ENCODE measurements at places on chromosomes 6 and 20.

DNA sequence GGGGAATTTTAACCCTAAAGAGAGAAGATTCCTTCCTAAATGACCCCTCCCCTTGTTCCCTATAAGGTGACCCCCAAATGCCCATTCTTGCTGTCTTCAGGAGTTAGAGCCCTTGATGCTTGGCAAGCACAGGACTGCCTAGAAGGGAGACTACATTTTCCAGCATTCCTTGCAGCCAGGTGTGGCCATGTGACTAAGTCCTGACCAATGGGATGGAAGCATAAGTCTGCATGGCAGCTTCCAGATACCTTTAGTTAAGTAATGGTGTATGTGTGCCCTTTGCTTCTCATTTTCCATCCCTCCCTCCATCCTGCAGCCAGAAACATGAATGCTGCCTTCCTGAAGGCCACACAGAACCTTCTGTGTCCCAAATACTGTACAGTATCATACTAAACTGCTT, 5.5 kb downstream of the BFSP1 start:
- DNase-seq: no peak

- DNase-seq: no peak
Observed at GRCh38 chr6:157014871-157015270, 237.7 kb downstream of the ARID1B start.

DNA sequence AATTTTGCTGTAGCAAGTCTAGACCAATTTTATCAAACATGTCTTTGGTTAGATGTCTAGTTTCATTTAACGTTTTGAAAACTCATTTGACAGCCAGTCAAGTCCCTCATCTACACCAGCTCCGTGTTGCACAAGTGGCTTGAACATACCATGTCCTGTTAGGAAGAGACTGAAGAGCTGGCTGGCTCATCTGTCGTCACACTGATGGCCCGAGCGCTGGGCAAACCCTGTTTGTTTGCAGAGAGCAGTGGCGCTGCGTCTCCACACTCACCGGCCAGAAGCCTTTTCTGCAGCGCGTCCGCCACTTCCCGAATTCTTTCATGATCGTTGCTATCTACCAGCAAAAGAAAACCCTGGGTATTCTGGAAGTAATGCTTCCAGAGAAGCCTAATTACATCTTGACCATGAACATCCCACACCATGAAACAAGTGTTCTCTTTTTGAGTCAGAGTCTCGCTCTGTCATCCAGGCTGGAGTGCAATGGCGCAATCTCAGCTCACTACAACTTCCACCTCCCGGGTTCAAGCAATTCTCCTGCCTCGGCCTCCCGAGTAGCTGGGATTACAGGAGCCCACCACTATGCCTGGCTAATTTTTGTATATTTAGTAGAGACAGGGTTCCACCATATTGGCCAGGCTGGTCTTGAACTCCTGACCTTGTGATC, 10.7 kb upstream of the TCFL5 start:
- DNase-seq: no peak

DNA sequence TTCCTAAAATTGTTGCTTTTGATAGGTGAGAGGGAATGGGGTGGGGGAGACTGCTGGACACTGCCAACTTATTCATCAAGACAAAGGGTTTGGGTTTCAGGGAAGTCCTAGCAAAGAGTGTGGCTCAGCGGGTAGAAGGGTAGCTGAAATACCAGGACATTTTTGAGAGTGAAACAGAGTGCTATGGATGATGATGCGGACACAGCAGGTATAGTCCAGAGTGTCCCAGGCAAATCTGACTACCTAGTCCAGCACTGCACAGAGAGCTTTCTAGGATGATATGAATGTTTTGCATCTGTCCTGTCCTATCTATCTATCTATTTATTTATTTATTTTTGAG, 154.3 kb downstream of the BCAS1 start:
- no peak for DNase-seq

GRCh38 chr6:157645201-157645795, 177.7 kb upstream of the SNX9 start:
- no peak for DNase-seq

DNA sequence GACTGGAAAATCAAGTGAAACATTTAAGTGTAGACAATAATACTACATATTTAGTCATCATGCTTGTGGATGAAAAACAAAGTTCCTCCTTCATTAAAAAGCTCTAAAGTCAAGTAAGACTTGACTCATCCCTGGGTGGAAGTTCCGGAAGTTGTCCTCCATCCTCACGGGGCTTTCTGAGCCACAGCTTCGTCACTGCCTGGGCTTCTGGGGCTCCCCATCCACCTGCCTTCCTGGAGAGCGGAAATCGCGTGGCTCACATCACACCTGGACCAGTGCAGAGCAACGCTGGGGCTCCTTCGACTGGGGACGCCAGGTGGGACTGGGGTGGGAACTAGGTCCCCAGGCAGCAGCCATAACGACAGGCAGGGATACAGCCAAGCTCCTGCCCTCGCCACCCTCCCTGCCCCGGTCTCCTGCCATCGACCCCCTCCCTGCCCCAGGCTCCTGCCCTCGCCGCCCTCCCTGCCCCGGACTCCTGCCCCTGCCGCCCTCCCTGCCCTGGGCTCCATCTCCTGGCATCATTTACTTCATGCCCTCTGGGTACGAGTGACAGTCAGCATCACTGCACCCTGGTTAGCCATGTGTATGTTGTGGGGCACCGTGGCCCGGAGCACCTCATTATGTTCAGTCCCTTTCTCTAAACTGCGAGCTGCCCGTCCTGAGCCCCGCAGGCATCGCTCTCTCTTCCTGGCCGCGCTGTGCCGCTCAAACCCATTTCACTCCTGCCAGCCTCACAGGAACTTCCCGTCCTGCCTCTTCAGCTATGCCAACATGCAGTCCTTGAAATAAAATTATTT, 12.9 kb downstream of the THBS2 start:
- no peak for DNase-seq

DNA sequence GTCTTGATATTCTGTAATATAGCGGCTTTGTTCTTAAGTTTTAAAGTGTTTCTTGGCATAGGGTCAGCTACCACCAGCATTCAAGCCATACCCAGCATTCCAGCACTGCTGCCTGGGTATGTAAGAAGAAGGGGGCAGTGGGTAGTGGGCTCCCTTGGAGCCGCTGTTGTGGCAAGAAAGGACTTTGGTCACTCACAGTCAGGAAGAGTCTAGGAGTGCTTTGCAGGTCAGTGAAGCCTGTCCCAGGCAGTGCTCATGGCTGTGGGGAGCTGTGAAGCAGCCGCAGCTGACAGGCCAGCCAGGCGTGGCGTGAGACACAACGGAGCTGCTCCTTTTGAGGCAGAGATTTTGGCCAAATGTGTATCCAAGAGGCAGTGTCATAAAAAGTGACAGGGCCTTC, 512.0 kb downstream of the CDKAL1 start:
- DNase-seq: no peak

- no peak for DNase-seq
Observed at GRCh38 chr6:128421788-128422187, 98.6 kb downstream of the PTPRK start.

DNA sequence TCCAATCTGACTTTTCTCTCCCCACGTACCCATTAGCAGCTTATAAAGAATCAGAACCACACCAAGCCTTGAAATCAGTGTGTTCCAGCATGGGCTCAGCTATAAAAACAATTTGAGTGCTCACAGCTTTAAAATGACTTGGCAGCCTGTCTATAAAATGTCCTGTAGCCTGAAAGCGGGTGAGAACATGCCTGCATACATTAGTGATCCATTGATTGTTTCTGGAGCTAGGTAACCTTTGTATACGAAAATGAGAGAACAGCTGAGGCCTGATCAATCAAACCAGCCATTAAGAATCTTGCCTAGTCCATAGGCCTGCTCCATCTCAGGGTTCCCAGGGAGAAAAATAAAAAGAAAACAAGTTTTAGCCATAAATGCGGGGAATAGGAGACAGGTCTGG, 245.8 kb upstream of the SULF2 start:
- no peak for DNase-seq

DNA sequence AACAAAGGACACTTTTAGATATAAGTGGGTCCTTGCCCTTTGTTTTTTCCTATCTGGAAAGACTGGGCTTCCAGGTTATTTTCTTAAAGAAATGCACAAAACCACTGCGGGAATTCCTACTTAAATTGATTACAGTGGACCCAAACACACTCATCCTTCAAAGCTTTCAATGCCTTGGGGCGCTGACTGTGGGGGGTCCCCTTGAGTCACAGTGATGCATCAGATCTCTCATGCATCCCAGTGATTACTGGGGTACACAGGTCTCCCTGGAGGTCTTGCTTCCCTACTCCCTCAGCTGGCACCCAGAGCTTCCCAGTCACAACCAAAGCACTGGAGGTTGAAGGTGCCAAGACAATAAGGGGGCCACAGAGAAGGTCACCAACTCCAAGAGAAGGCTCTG, 20.7 kb downstream of the ABHD12 start:
- DNase-seq: no peak

DNA sequence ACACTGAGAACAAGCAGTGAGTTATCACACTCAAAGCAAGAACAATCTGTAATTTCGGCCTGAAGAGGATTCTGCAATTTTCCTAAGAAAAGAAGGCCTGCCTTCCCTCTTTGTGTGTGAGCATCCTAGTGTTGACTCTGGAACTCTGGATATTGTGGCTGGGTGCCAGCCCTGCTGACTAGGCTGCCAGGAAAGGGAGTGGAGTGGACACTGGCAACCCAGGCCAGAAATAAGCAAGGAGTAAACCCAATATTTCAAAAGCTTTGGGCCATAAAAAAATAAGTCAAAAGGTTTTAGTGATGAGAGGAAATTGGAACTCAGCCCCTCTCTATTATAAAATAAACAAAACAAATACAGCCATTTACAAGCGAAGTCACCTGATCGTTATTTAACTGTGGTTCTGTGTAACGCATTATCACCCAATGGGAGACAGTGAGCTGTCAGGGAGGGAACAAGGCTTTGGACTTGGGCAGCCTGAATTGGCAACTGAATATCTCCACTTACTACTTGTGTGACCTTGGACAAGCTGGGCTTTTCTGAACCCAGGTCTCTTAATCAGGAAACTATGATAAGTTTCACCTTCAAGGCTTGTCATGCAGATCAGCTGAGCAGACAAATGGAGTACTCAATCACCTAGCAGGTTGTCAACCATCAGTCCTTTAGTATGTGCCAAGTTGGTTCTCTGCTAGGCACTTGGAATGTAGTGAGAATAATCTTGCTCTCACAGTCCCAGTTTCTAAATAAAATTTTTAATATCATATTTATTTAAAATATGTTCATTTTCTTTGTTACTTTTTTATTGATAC, 196.2 kb downstream of the PAX1 start:
- no peak for DNase-seq

GRCh38 chr6:4164456-4164855, 29.1 kb upstream of the ECI2 start:
- DNase-seq: no peak

GRCh38 chr6:18269253-18269652, 4.9 kb upstream of the DEK start:
- no peak for DNase-seq

GRCh38 chr20:1907586-1907985, 12.4 kb downstream of the SIRPA start:
- DNase-seq: no peak

DNA sequence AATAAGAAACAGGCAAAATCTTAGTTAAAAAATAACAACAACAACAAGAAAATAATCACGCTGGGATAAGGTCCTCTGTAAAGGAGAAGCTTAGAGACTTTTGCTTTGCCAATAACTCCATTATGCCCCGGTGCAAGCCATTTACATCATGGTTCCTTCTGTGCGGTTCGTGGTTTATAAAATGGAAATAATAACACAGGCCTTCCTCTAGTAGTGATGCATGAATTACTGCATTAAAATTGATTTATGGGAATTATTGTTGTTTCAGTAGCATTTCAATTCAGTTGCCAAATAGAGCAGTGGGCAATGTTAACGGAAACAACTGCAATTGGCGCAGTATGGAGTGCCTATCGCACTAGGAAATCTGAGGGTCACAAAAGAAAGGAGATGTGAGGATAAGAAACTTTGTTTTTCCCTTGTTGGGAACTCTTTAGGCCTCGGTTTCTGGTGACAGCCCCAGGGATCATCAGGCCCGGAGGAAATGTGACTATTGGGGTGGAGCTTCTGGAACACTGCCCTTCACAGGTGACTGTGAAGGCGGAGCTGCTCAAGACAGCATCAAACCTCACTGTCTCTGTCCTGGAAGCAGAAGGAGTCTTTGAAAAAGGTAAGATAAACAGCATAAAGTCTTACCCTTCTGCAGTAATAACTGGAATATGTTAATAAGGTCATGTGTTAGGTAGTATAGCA, 1.1 kb downstream of the CD109 start:
- no peak for DNase-seq

- no peak for DNase-seq
Observed at GRCh38 chr6:38259736-38260135, 380.0 kb downstream of the BTBD9 start.

DNA sequence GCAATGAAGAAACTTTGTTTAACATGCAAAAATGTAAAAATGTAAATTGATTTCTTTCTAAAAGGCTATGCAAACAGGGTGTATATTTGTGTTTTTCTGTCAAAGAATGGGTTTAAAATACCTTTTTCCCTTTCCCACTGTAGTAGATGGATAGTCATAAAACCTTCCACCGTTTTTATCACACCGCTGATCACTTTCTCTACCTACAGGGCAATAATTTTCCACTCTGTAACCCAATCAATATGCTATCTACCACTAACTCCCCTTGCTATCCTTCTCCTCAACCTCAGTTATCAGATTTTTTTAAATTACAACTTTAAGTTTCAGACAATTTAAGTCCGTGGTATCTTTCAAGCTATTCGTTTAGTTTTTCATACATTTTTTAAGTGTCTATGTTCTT, 91.4 kb upstream of the ARID1B start:
- DNase-seq: no peak

DNA sequence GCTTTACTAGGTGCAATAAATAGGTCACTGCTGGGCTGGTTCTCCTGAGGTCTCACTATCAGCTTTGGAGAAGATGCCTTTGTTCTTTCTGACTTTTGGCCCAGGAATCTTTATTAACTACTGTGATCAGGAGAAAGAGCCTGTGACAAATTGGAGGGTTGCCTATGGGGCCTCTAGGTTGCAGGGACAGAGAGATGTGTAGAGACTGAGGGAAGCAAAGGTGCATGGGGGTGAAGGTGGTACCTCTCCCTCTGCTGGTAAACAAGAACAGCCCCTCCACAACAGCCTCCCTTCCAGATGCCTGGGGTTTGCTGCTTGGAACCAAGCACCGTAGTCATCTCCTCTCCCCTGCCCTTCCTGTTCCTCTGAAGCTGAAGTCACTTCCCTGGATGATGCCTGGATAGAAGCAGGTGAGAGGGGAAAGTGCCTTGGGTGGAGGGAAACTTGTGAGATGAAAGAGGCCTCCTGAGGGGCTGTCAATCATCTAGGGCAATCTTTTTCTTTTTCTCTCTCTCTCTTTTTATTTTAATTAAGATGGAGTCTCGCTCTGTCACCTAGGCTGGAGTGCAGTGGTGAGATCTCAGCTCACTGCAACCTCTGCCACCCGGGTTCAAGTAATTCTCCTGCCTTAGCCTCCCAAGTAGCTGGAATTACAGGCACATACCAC, 57.4 kb upstream of the DUSP22 start:
- DNase-seq: no peak

- DNase-seq: no peak
Observed at GRCh38 chr20:19938421-19939090, 78.6 kb upstream of the NAA20 start.

DNA sequence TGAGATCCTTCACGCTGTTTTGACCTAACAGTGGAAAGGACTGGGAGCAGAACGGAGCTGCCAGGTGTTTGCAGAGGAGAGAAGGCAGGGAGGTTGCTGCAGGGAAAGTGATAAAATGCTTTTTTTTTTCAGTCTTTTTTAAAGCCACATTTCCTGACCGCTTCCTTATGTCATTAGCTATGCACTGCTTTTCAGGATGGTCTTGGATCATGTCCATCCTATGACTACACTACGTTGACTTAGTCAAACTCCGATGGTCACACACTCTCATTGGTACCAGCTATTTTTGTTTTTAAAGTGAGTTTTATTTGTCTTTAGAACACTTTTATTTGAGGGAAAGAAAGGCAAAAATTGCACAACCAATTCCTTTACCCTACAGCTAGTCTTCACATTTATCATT, 89.2 kb upstream of the EXOC2 start:
- no peak for DNase-seq
